ENCODE measurements at places on chromosomes 3 and 15. TPM values are rescaled to one million over a fixed set of nuclear protein-coding genes. Genes with fewer than 3 reads are reported as not detected.

GRCh38 chr15:74370471-74370870 is 3.0 kb upstream of the CYP11A1 start:
- DNase-seq: no peak

The GATA2 gene
- total RNA-seq: 57.8 TPM

DNA sequence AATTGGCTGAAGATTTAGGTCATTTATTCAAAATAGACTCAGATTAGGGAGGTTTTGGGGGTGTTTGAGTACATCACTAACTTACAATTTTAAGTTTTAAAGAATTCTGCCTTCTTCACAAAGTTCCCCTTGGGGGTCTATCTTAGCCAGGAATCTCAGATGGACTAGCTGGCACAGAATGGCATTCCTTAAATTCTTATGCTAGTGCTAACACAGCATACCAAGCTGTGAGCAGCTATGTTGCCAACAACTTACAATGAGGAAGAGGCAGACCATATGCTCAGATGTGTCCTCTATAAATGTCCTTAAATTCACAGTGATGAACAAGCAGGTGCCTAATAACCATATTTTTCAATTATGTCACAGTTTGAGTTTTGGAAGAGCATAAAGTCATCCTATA is 60.9 kb upstream of the NPHP3 start:
- DNase-seq: no peak

GRCh38 chr3:30437171-30437601 is 169.2 kb upstream of the TGFBR2 start:
- DNase-seq: no peak

GRCh38 chr3:18813300-18813699 is 335.0 kb upstream of the KCNH8 start:
- no peak for DNase-seq

GRCh38 chr3:5232570-5232969 is 45.1 kb downstream of the EDEM1 start:
- DNase-seq: no peak

DNA sequence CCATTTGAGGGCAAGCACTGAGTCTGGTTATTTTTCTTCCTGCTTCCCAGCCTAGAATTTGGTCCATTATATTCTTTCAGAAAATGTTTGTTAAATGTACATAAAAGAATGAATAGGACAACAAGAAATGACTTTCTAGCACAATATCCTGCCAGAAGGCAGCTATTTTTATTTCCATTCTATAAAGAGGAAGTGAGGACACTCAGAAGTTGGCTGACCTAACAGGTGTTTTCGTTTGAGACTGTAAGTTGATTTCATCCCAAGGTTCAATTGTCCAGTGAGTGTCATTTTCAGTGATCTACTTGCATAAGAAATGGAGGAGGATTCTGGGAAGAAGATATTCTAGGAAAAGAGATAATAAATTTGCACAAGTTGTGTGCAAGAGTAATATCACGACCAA is 191.9 kb upstream of the POU1F1 start:
- DNase-seq: no peak

GRCh38 chr3:164451072-164451910 is 627.0 kb downstream of the SI start:
- DNase-seq: no peak

GRCh38 chr3:52361898-52362297 is 45.8 kb downstream of the DNAH1 start:
- DNase-seq: no peak

- DNase-seq: no peak
Measured at GRCh38 chr15:50542887-50543210, 3.6 kb downstream of the USP50 start.

DNA sequence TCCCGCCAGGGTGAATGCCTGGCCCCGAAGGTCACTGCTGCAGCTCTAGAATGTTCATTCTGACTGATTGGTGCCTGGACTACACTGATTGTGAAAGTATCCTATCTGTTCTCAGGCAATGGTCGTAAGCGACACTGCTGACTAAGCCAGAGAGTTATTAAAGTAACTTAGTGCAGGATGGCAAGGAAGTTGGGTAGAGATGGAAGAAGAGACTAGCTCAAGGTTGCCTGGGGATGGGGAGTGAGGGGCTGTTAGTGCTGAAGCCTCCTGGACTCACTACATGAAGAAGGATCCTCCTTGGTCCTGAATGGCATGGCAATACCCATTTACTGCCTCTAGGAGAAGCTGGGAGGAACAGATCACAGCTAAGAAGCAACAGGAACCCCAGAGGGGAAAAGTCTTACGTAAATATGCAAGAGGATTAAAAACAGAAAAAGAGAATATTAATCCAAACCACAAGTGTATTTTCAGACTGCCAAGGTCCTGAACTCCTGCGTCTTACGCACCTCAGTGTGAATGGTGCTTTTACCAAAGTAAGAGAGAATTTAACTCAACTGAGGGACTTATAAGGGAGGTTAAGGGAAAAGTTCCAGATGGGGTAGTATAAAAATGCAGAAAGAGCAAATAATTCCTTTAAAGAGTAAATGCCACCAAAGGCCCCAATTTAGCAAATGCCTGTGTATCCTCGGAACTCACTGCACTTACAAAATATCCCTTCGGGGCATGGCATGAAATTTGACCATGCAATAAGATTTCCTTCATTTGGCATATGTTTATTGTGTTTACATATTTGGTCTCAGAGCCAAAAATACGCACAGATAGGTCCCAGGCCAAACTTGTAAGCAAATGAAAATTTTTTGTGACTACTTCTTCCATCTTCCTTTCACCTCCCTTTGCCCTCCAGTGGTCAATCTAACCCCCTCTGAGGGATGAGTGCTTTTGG is 64.0 kb upstream of the DGKG start:
- no peak for DNase-seq

- no peak for DNase-seq
Measured at GRCh38 chr15:96701443-96701842, 370.9 kb downstream of the NR2F2 start.
